Neural progenitor cell (in vitro differentiated cells): ENCODE measurements at places on chromosomes 6 and 20.

DNA sequence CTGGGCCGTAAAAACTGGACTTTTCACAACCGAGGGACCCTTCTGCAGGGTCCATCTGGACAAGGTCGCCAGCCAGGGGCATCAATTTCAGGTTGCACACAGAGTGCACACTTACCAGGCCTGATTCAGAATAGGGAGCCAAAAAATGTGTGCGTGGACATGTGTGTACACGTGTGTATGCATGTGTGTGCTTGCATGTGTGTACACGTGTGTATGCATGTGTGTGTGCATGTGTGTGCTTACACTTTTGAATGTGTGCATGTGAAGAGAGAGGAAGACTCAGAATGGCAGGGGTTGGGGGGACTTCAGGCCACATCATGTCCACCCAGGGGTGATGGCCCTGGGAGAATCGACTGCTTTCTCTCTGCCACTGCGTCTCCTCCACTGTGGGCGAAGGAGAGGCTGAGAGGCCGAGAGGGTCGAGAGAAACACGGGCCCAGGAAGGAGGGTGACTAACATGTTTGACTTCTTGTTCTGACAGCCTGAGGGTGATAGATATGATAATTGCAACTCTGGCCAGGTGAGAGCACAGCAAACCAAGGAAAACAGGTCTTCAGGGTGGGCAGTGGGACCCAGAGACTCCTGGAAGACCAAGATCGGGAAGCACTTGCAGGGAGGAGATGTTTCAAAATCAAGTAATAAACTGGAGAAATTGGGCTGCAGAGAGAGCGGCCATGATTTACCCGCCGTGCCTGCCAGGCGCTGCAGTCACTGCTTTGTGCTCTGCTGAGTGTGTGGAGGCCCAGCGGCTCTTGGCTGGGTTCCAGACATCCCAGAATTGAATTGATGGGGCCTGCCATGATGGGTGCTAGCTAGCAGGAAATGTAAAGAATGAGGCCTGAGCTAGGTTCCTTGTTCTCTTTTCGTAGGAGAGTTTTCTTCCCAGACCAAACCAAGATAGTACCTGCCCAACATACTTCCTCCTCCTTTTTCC is 310.8 kb downstream of the QKI start:
- no peak for DNase-seq
- H3K36me3 ChIP-seq, result no peaks in the 10 kb centered on the region
- no peaks in the 10 kb centered on the region for H3K27me3 ChIP-seq
- no peak overlapping the region for H3K27ac ChIP-seq
- H3K4me1 ChIP-seq, result no peaks in the 10 kb centered on the region
- H3K4me3 ChIP-seq, result no peak overlapping the region

DNA sequence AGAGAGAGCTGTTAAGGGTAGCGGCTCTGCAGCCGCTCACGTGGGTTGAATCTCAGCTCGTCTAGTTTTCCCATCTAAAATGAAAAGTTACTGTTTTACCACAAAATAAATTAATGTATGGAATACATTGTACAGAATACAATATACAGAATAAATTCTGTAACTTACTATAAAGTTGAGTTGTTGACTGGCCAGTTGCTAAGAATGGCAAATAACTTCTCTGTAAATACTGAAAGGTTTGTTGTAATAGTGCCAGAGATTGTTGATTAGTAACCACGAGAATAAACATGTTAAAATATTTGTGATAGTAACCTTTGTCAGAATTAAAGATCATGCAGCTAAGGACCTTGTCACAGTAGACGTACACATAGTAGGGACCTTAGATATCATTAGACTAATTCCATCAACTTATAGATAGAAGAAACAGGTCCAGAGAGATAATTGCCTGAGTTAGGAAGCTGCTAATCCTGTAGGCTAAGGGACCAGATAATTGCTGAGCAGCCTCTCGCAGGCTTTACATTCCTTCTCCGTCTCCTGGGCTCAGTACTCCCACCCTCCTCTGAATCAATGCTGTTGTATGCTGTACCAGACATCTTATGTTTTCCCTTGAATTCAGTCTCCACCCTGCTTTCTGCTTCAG is 544 bp upstream of the NRM start:
- H3K4me1 ChIP-seq, result peaks cover 23% of the 10 kb centered on the region
- H3K27ac ChIP-seq, result peak overlapping the region; percentile 35
- no peaks in the 10 kb centered on the region for H3K27me3 ChIP-seq

DNA sequence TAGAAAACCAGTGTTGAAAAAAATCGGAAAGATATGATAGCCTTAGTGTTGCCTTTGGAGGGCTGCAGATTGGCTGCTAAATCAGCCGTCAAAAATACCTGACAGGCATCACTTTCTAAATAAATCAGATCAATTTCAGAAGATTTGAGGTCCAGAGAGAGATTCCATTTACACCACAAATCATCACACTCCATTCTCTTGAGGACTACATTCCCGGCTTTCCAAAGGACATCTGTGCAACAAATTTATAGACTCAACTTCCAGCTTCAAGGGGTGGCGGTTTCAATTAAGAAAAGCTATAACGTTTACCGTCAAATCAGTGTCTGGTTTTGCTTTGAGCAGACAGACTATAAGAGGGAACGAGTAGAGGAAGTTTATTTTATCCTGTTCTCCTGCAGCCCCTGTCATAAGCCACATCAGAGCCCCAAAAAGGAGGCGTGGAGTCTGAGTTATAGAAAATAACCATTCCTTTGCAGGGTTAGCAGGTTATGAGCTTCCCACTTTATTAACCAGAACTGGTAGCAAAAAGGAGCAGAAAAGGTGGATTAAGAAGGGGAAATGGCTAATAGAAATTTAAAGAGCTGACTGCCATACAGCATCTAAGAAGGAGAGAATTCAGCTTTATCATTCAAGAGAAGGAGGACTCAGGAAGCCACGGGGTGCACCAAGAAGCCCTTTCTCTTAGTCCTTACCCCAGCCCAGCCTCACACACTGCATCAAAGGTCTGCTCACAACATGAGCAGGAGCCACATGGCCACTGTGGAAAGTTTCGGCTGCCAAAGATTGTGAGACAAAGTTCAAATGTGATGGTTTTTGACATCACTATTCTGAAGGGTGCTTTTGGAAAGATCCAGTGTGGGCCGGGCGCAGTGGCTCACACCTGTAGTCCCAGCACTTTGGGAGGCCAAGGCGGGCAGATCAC is 12.9 kb upstream of the UQCC2 start:
- H3K27ac ChIP-seq, result no peak overlapping the region
- no peaks in the 10 kb centered on the region for H3K27me3 ChIP-seq
- no peak for DNase-seq
- no peaks in the 10 kb centered on the region for H3K36me3 ChIP-seq
- no peak overlapping the region for H3K4me3 ChIP-seq

- no peak overlapping the region for H3K4me3 ChIP-seq
- H3K4me1 ChIP-seq, result no peaks in the 10 kb centered on the region
- no peaks in the 10 kb centered on the region for H3K27me3 ChIP-seq
Observed at GRCh38 chr6:77822265-77822664, 169.4 kb downstream of the MEI4 start.
